Small intestine (tissue), 16 donors: ENCODE measurements at places on chromosomes 7 and 10. TPM values are rescaled to one million over a fixed set of nuclear protein-coding genes. Genes with fewer than 3 reads are reported as not detected.

- no peaks in the 10 kb centered on the region for H3K36me3 ChIP-seq
- H3K4me3 ChIP-seq: no peak overlapping the region
- no peaks in the 10 kb centered on the region for H3K27me3 ChIP-seq
- DNase-seq: peak; percentile 96
These were observed 39.5 kb downstream of the DIP2C start for GRCh38 chr10:649798-650440.

GRCh38 chr10:639751-640672 lies 49.5 kb downstream of the DIP2C start:
- H3K27ac ChIP-seq: no peak overlapping the region
- no peak for DNase-seq
- peaks cover 2% of the 10 kb centered on the region for H3K27me3 ChIP-seq
- H3K36me3 ChIP-seq: no peaks in the 10 kb centered on the region
- H3K4me3 ChIP-seq: no peak overlapping the region

The NEBL gene
- 1.6 TPM for polyA plus RNA-seq

The FAM131B gene
- polyA plus RNA-seq: 3.3 TPM

DNA sequence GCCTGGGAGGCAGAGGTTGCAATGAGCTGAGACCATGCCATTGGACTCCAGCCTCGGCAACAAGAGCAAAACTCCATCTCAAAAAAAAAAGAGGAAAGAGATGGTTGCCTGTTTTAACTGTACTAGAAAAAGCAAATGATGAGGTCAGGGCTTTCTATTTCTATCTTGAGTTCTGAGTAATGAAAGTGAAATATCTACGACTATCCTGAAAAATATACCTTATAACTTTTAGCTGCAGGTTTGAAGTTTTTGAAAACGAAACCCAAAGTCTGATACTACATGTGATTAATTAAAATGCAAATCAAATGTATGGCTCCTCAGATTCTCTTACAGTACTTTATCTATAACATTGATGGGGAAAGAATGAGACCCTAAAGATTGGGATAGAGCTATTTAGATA lies 636.2 kb upstream of the LRRN3 start:
- no peak overlapping the region for H3K4me3 ChIP-seq
- DNase-seq: no peak
- H3K27me3 ChIP-seq: no peaks in the 10 kb centered on the region
- H3K27ac ChIP-seq: no peak overlapping the region

DNA sequence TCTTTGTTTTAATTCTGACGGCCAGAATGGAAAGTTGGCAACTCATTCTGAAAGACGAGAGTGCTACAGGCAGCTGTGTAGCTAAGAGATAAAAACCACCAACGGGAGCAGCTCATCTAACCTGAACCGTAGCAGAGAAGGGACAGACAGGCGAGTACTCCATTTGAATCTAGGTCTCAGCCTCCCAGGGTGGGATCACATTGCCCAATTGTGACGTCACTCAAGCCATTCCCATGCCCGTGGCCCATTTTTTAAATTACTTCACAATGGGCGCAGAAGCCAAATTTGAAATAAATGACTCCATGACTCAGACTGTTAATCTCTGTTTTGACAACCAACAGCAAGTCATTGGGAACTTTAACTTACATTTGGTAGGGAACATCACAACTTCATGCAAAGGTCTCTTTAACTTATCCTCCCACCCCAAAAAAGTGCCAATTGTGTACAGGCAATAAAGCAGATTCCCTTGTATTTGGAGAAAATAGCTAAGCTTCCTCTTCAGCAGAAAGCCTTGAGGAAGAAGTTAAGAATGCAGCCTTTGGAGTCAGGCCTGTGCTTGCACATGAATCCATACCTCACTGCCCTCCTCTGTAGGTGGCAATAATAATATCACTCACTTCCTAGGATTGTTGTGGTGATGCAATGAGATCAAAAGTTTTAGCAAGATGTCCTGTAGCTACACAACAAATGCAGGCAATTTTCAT lies 93.2 kb upstream of the KIF5B start:
- no peak for DNase-seq
- H3K27me3 ChIP-seq: no peaks in the 10 kb centered on the region
- no peak overlapping the region for H3K27ac ChIP-seq
- H3K4me3 ChIP-seq: no peak overlapping the region
- peaks cover 4% of the 10 kb centered on the region for H3K4me1 ChIP-seq

GRCh38 chr10:102242118-102242485 lies 790 bp upstream of the PITX3 start:
- peaks cover 25% of the 10 kb centered on the region for H3K4me1 ChIP-seq
- DNase-seq: no peak
- H3K27me3 ChIP-seq: peaks cover 51% of the 10 kb centered on the region
- no peaks in the 10 kb centered on the region for H3K36me3 ChIP-seq
- H3K27ac ChIP-seq: no peak overlapping the region
- H3K4me3 ChIP-seq: peak overlapping the region; percentile 53

The LRRD1 gene
- polyA plus RNA-seq: 0.13 TPM

DNA sequence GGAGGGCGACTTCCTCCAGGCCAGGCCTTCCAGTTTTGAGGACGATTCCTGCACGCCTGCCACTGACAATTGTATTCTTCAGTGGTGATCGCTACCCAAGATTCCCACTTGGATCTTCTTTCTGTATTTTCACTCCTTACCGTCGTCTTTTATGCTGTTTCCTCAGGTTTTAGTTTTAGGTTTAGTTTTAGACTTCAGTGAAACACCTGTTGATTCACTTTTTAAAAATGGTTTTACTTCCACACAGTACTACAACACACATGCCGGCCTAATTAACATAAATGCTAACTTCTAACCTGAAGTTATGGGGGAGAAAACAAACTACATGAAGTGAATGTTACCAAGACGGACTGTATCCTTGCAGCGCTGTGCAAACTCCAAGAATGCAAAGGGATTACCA lies 530.6 kb upstream of the MGMT start:
- H3K27ac ChIP-seq: no peak overlapping the region
- no peaks in the 10 kb centered on the region for H3K36me3 ChIP-seq
- no peak for DNase-seq
- no peaks in the 10 kb centered on the region for H3K4me1 ChIP-seq

DNA sequence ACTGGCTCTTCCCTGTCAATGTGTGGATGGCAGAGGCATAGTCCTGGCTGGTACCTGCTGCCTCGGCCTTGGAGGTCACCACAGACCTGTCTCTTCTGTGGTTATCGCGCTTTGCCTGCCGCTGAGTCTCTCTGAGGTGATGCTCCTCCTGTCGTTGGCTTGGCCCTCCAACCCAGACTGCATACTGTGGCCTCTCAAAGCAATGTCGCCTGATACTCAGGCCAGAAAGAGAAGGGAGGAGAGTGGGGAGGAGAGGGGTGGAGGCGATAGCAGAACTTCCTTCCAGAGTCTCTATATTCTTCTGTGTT lies 133.2 kb upstream of the KCNMA1 start:
- no peaks in the 10 kb centered on the region for H3K4me1 ChIP-seq
- no peaks in the 10 kb centered on the region for H3K27me3 ChIP-seq
- DNase-seq: no peak
- H3K36me3 ChIP-seq: peaks cover 2% of the 10 kb centered on the region
- H3K4me3 ChIP-seq: no peak overlapping the region

- no peaks in the 10 kb centered on the region for H3K27me3 ChIP-seq
- no peak overlapping the region for H3K4me3 ChIP-seq
- no peak overlapping the region for H3K27ac ChIP-seq
- DNase-seq: no peak
- H3K4me1 ChIP-seq: no peaks in the 10 kb centered on the region
- no peaks in the 10 kb centered on the region for H3K36me3 ChIP-seq
These were observed 37.5 kb downstream of the SPOCK2 start for GRCh38 chr10:72050873-72051272.

The CRTAC1 gene
- polyA plus RNA-seq: not detected

DNA sequence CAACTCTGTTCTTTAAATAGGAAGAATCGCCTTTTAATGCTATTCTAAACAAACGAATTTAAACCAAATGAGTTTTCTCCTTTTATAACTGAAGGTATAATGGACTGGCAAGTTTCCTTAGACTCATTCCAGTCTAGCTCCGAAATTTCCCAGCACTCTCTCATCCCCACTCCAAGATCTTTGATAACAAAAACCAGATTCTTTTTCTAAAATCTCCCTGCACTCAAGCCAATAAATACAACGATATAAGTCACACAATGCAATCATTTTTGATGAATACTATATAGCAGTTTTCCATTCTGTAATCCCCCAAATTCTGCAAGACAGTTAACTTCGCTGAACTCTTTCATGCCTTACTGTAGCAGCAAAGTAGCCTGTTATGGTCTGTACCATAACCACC lies 1.9 kb downstream of the OGA start:
- H3K4me3 ChIP-seq: peak overlapping the region; percentile 69
- H3K27ac ChIP-seq: no peak overlapping the region
- peaks cover 5% of the 10 kb centered on the region for H3K4me1 ChIP-seq
- H3K27me3 ChIP-seq: no peaks in the 10 kb centered on the region
- DNase-seq: peak; percentile 14

DNA sequence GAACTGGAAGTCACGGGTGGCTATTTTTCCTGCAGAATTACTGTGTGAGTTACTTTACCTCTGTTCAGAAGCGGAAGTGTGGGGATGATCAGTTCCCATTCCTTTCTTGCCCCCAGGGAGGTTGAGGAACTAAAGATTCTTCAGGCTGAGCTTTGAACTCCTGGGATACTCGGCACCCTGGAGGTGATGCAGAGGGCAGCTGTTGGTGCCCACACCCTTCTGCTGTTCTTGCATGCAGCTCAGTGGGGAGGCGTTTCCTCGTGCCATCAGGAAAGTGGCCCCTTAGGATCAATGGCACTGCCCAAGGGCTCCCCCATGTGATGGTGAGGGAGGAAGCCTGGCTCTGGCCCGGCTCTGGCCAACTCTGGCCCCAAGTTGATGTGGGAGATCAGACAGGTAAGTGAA lies 44.7 kb upstream of the MXI1 start:
- H3K27me3 ChIP-seq: peaks cover 10% of the 10 kb centered on the region
- H3K4me1 ChIP-seq: peaks cover 2% of the 10 kb centered on the region
- H3K36me3 ChIP-seq: no peaks in the 10 kb centered on the region
- no peak overlapping the region for H3K27ac ChIP-seq
- H3K4me3 ChIP-seq: no peak overlapping the region

GRCh38 chr10:120854388-120854787 lies 3.2 kb downstream of the WDR11 start:
- no peak overlapping the region for H3K27ac ChIP-seq
- no peak for DNase-seq
- peaks cover 4% of the 10 kb centered on the region for H3K4me1 ChIP-seq

The OR13A1 gene
- 0.12 TPM for polyA plus RNA-seq

GRCh38 chr7:889025-889390 lies 12.7 kb downstream of the GET4 start:
- no peak overlapping the region for H3K4me3 ChIP-seq
- no peaks in the 10 kb centered on the region for H3K27me3 ChIP-seq
- no peak for DNase-seq
- peaks cover 27% of the 10 kb centered on the region for H3K36me3 ChIP-seq
- H3K27ac ChIP-seq: no peak overlapping the region

GRCh38 chr7:140475747-140476333 lies 3.5 kb downstream of the MKRN1 start:
- no peak overlapping the region for H3K27ac ChIP-seq
- H3K4me3 ChIP-seq: no peak overlapping the region
- peaks cover 6% of the 10 kb centered on the region for H3K36me3 ChIP-seq
- no peaks in the 10 kb centered on the region for H3K4me1 ChIP-seq
- H3K27me3 ChIP-seq: no peaks in the 10 kb centered on the region

DNA sequence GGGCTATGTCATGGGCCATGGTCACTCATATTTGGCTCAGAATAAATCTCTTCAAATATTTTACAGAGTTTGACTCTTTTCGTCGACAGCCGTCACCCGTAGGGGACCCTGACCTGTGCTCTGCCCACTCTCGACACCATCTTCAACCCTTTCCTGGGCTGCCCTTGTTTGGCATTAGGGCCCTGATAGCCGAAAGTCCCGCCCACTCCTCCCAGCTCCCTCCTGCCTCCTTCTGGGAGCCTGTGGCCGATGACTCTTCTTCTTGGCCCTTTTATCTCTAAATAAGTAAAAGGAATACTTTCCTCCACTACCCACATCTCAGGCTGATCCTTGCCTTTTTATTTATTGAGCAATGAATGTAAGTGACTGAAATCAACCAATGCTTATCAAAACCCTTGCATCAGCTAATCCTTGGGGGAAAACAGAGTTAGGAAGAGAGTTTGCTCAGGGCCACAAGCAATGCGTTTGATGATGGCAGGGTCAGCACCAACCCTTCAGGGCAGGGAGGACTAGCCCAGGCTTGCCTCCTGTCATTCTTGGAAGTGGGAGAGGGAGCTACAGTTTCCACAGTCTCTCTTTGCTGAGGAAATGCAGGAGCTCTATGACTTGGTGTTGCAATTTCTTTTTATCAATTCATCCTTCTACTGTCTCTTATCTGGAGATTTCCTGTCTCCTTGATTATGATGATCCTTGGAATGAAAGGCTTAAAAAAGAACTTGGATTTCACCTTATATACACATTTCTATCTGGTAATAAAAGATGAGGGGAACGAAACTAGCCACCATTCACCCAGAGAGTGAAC lies 218.2 kb upstream of the PODXL start:
- no peaks in the 10 kb centered on the region for H3K36me3 ChIP-seq
- no peak for DNase-seq
- H3K4me1 ChIP-seq: no peaks in the 10 kb centered on the region

DNA sequence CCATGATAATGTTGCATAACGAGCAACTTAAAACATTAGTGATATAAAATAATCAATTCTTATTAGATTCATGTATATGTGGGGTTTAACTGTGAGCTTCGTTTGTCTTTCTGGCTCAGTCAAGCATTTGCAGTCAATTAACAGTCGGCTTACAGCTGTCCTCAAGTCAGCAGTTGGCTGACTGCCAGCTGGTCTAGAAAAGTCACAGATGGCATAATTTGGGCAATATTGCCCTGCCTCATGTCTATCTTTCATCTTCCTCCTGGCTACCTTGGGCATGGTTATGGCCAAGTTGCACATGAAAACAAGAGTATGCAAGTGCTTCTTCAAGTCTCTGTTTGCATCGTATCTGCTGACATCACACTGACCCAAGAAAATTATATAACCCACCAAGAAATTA lies 186.1 kb upstream of the ZWINT start:
- H3K4me1 ChIP-seq: no peaks in the 10 kb centered on the region
- DNase-seq: no peak
- H3K36me3 ChIP-seq: no peaks in the 10 kb centered on the region
- no peaks in the 10 kb centered on the region for H3K27me3 ChIP-seq
- H3K27ac ChIP-seq: no peak overlapping the region

The OR6B1 gene
- 0.01 TPM for polyA plus RNA-seq

The SPAM1 gene
- polyA plus RNA-seq: not detected

The CDHR1 gene
- not detected for polyA plus RNA-seq

DNA sequence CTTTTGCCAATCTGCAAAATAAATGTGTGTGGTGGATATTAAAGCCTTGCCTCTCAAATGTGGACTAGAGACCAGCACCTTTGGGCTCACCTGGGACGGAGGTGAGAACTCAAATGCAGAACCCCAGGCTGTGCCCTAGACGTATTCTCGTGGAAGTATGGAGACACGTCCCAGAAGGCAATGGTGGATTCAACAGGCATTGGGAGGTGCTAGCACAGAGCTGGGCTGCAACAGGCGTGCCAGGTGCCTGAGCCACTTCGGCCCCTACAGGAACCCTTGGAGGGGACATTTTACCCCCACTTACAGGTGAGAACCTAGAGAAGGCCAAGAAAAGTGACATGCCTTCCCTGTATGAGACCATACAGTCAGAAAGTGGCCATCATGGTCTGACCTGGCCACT lies 12.2 kb downstream of the DDX56 start:
- H3K27me3 ChIP-seq: no peaks in the 10 kb centered on the region
- H3K36me3 ChIP-seq: peaks cover 2% of the 10 kb centered on the region
- DNase-seq: no peak
- no peak overlapping the region for H3K4me3 ChIP-seq
